Placental pericyte (primary cell): ENCODE measurements at places on chromosomes 3 and 15. TPM values are rescaled to one million over a fixed set of nuclear protein-coding genes. Genes with fewer than 3 reads are reported as not detected.

The ADIPOQ gene
- not detected in 2 replicates for total RNA-seq

The CCDC50 gene
- 156 and 181 TPM in 2 replicates for total RNA-seq

The ZNF660 gene
- 1.7 and 1.8 TPM in 2 replicates for total RNA-seq

The ITIH1 gene
- total RNA-seq, result not detected in 2 replicates

The KIF15 gene
- 0.66 and 14.7 TPM in 2 replicates for total RNA-seq

The MRAS gene
- 13.3 and 42.2 TPM in 2 replicates for total RNA-seq

The INKA1 gene
- total RNA-seq, result 4.4 and 4.6 TPM in 2 replicates

The CAV3 gene
- not detected in 2 replicates for total RNA-seq

The ECE2 gene
- total RNA-seq, result not detected in 2 replicates

The MINAR1 gene
- total RNA-seq, result 0.66 and 2.4 TPM in 2 replicates

The LOXL1 gene
- total RNA-seq, result 42.2 and 100 TPM in 2 replicates

The CYP1A2 gene
- not detected in 2 replicates for total RNA-seq

The GP9 gene
- total RNA-seq, result not detected in 2 replicates

The FGF7 gene
- 60.8 and 405 TPM in 2 replicates for total RNA-seq

The LRTM1 gene
- not detected in 2 replicates for total RNA-seq

The IL12A gene
- 3.9 and 7.2 TPM in 2 replicates for total RNA-seq

The MUC20 gene
- total RNA-seq, result 0.88 TPM in 1 of 2 replicates, not detected in the other

The KCNMB2 gene
- not detected in 2 replicates for total RNA-seq

The FILIP1L gene
- total RNA-seq, result 35.6 and 57.3 TPM in 2 replicates

The ADAMTSL3 gene
- 0.22 TPM in 1 of 2 replicates, not detected in the other for total RNA-seq

The SEMA3F gene
- under 0.01 and 0.43 TPM in 2 replicates for total RNA-seq

The MON1A gene
- 7.7 and 20.5 TPM in 2 replicates for total RNA-seq

The IL5RA gene
- total RNA-seq, result not detected in 2 replicates

The RFT1 gene
- 12.0 and 24.9 TPM in 2 replicates for total RNA-seq

The FSD2 gene
- total RNA-seq, result not detected in 2 replicates

The PLOD2 gene
- 211 and 312 TPM in 2 replicates for total RNA-seq
